CD4-positive, alpha-beta T cell treated with Interleukin-21 for 1 hour (primary cell): ENCODE measurements at places on chromosomes 5 and 9.

DNA sequence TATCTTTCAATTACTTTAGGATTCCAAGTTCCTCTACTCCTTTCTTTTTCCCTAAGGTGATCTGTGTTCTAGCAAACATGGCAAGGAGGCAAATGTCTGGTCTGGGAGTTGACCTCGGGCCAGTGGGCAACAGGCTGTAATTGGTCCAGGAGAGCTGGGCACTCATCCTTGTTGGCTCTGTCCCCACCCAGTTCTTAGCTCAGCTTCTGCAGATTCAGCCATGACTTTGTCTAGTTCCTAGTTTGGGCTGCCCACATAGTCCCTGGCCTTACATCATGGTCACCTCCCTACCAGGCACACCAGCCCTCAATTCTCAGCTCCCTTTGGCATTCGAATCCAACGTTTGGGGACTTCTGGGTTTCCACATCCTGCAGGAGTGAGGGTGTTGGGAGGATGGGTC lies 92.1 kb upstream of the DAP start:
- no peak for DNase-seq

DNA sequence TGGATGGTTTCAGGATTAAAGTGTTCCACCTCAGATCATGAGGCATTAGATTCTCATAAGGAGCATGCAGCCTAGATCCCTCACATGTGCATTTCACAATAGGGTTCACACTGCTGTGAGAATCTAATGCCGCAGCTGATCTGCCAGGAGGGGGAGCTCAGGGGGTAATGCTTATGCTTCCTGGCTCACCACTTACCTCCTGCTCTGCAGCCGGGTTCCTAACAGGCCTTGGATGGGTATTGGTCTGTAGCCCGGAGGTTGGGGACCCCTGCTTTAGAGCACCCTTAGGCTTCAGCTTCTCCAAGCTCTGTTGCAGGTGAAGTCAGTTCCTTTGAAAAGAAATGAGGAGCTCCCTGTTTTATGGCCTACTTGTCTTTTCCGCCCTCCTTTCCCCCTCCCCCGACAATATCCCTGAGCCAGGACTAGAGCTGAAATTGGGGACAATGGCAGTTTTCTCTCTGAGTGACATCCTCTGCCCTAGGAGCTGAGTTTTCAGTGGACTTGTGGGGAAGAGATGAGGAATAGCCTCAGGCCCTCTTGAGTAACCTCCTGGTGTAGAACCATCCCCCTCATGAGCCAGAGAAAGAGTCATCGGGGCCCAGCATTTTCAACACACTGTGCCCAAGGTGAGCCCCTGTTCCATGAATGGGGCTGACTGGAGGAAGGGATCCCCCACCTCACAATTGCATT lies 16.2 kb upstream of the MAT2B start:
- peak; percentile 27 for DNase-seq

GRCh38 chr9:132234535-132234934 lies 72.7 kb downstream of the NTNG2 start:
- DNase-seq: no peak

GRCh38 chr5:159333545-159333925 lies 3.2 kb upstream of the IL12B start:
- DNase-seq: no peak

DNA sequence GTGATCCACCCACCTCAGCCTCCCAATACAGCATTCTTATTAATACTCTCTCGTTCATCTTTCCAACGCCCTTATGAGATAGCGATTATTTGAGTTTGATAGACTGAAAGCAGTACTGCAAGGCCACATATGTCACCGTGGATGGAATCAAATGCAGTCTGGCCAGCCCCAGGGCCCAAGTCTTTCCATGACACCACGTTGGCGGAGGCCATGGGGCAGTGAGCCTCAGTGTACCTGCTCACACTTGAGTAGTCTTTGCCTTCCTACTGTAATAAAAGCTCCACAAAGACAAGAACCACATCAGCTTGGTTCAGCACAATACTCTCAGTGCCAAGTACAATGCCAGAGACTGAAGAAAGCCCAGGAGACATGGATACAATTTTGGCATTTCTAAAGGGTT lies 88.5 kb downstream of the TTLL11 start:
- DNase-seq: no peak

- DNase-seq: no peak
Observed at GRCh38 chr9:100869326-100869725, 159.2 kb upstream of the PLPPR1 start.

DNA sequence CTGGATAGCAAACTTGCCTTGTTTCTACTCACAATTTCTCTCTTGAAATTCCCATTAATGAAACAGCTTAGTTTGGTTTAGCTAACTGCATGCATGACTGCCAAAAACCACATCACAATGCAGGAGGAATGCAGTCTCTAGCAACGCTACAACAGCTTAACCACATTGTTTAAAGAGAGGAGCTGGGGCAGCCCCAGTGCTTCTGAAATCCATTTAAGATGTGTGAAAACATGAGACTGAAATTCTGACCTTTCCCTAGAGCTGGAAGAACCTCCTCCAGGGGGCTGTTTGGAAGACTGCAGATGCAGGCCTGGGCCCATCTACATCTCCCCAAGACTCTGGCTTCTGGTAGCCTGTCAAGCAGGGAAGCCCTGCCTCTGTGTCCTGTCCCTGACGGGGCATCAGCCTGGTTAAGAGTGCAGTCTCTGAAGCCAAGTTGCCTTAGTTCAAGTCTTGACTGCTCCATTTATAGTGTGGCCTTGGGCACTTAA lies 157.1 kb downstream of the ZNF462 start:
- no peak for DNase-seq

DNA sequence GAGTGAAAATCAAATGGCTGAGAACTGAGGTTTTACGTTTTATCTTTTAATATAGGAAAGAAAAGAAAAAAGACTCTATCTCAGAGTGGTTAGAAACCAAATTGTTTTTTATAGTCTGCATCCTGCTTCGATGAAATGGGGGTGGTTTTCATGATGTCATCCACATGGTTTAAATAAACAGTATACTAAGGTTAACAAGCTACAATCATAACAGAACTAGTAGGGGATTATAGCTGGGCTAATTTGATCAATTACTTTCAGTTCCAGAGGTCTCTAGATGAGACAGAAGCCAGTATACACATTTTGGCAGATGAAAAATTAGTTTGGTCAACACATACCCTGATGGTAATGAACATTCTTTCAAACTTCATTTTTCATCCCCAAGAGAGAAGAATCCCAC lies 106.3 kb upstream of the SNX2 start:
- DNase-seq: no peak

GRCh38 chr5:76099286-76099702 lies 16.1 kb downstream of the SV2C start:
- peak; percentile 63 for DNase-seq

GRCh38 chr5:40106847-40107246 lies 572.9 kb upstream of the PTGER4 start:
- DNase-seq: no peak

GRCh38 chr5:25255128-25255527 lies 610.4 kb upstream of the CDH10 start:
- no peak for DNase-seq

GRCh38 chr9:17810728-17811571 lies 232.1 kb downstream of the SH3GL2 start:
- peak; percentile 8 for DNase-seq

DNA sequence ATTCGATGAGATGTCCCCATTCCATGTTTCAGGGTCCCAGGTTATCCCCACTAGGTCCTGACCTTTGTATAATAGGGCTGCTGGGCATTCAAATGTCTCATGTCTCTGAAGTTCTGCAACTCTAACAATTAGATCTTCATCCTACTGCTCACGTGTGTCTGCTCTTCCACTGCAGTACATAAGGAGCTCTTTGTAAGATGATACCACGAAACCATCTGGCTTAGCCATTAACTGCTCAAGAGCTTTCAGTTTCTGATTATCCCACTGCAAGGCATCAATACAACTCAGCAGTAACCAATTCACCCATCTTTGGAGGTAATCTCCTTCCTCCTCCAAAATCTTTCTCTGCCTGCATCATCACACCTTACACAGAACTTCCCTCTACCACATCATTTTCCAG lies 49.9 kb upstream of the PPP2CA start:
- no peak for DNase-seq

DNA sequence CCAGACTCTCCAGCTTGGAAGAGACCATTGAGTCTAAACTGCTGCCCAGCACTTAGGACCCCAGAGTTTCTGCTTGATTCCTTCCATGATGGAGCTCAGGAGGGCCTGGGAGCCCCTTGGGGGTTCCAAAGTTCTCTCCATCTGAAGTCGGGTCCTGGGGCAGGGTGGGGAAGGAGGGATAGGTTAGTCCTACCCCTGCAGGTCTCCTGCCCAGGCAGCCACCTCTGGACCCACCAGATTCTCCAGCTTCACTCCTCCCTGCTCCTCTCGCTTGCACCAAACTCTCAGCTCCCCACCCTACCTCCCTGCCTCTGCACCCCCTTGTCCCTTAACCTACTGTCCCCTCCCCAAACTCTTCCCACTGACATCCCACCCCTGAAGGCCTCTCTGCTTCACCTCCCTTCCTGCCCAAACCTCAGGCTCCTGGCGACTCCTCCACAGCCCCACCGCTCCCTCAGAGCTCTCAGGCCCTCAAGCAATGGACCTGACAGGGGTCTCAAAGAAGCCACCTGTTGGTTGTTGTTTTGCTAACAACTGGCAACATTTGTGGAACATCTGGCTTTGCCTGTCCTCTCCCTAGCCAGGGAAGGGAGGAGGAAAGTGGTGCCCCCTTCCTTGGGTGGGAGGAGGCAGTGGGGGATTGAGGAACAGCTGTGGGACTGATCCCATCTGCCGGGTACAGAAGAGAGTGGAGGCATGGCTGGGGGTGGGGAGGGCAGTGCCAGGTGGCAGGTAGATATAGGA lies 137.5 kb downstream of the RGS3 start:
- no peak for DNase-seq

DNA sequence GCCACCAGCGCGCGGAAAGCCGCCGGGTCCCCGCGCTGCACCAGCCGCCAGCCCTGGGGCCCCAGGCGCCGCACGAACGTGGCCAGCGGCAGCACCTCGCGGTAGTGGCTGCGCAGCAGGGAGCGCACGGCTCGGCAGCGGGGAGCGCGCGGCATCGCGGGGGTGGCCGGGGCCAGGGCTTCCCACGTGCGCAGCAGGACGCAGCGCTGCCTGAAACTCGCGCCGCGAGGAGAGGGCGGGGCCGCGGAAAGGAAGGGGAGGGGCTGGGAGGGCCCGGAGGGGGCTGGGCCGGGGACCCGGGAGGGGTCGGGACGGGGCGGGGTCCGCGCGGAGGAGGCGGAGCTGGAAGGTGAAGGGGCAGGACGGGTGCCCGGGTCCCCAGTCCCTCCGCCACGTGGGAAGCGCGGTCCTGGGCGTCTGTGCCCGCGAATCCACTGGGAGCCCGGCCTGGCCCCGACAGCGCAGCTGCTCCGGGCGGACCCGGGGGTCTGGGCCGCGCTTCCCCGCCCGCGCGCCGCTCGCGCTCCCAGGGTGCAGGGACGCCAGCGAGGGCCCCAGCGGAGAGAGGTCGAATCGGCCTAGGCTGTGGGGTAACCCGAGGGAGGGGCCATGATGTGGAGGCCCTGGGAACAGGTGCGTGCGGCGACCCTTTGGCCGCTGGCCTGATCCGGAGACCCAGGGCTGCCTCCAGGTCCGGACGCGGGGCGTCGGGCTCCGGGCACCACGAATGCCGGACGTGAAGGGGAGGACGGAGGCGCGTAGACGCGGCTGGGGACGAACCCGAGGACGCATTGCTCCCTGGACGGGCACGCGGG lies at the start of gene TERT:
TSS of gene TERT (minus strand) at position 234 of the 815 bp plus-strand sequence. CDS start at position 155, 79 bp downstream.
- peak; percentile 82 for DNase-seq

GRCh38 chr5:177491429-177491945 lies 5.9 kb downstream of the PDLIM7 start:
- DNase-seq: no peak

DNA sequence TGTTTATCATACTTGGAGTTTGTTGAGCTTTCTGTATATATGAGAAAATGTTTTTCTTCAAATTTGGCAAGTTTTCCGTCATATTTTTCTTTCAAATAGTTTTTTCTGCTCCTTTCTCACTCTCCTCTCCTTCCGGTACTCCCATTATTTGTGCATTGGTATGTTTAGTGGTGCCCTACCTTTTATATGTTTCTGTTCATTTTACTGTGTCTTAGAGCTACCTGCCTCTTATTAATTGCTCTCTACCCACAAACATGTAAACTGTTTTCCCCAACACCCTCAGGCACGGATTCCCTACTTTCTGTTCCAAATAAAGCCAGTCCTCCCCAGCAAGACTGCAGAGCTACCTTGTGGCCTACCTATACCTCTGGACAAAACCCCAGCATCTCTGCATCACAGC lies 60.6 kb upstream of the S1PR3 start:
- DNase-seq: no peak

GRCh38 chr5:131482617-131483016 lies 152.4 kb downstream of the RAPGEF6 start:
- no peak for DNase-seq

- no peak for DNase-seq
Observed at GRCh38 chr5:17127743-17128231, 89.6 kb upstream of the BASP1 start.

GRCh38 chr5:100186181-100186580 lies 349.0 kb upstream of the FAM174A start:
- DNase-seq: no peak

DNA sequence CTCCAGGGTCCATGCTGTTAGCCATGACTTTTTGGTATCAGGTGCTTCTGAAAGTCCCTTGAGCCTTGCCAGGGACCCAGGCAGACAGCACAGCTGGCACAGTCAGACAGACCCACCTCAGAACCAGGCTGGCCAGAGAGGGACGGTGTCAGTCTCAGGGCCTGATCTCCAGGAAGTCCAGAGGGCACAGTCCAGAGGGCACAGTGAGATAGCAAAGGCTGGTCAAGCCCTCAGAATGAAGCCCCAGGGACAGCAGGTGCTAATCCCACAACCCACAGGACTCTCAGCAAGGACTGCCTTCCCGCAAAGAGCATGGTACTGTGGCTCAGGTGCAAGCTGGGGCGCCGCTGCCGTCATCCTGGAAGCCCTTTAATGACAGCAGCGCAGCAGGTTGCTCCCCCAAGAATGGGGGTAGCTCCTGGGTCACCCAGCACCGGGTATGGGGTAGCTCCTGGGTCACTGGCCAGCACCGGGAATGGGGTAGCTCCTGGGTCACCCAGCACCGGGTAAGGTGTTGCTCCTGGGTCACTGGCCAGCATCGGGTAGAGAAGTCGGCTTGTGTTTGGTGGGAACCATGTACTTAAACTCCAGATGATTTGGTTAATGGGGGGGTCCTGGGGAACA lies 105.6 kb upstream of the PHYKPL start:
- DNase-seq: no peak

DNA sequence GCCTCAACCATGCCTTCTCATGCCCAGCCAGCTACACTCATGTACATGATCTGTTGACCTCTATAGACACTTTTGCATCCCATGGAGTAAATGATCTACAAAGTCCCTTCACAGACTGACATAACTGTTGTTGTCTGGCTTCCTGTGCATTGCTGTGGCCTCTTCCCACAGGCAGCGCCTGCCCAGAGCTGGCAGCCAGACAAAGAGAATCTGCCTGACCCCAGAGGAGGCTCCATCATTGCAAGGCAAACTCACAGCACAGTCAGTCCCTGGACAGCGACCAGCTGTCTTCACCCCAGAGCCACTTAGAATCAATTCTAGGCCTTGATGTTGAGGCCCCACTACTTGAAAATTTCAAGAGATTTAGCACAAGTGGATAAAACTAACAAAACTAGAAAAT lies 65.5 kb downstream of the INSYN2B start:
- DNase-seq: no peak
